ENCODE measurements at places on chromosomes 4 and X. TPM values are rescaled to one million over a fixed set of nuclear protein-coding genes. Genes with fewer than 3 reads are reported as not detected.

The HERC5 gene
- polyA plus RNA-seq: 0.59 TPM

The ZNF185 gene
- 3.8 TPM for polyA plus RNA-seq

The ZMYM3 gene
- 37.2 TPM for polyA plus RNA-seq

The DOK7 gene
- polyA plus RNA-seq: 0.66 TPM

The CNKSR2 gene
- polyA plus RNA-seq: 31.1 TPM

The C1QTNF7 gene
- not detected for polyA plus RNA-seq

The S100G gene
- not detected for polyA plus RNA-seq

The IL2 gene
- polyA plus RNA-seq: not detected

The JAKMIP1 gene
- polyA plus RNA-seq: 19.5 TPM

The HPGD gene
- 18.7 TPM for polyA plus RNA-seq

The SPP1 gene
- 0.52 TPM for polyA plus RNA-seq

The HUWE1 gene
- 24.5 TPM for polyA plus RNA-seq

The GYPA gene
- 1.1 TPM for polyA plus RNA-seq

The TACR3 gene
- 0.04 TPM for polyA plus RNA-seq

The CCNB3 gene
- 0.42 TPM for polyA plus RNA-seq

The SLC34A2 gene
- polyA plus RNA-seq: not detected

The SNCA gene
- 66.1 TPM for polyA plus RNA-seq

The LGI2 gene
- 10.3 TPM for polyA plus RNA-seq

The CLDN34 gene
- not detected for polyA plus RNA-seq

The ATOH1 gene
- not detected for polyA plus RNA-seq

All from neural cell (in vitro differentiated cells).